ENCODE measurements at places on chromosomes 2 and 18.

- DNase-seq = no peak
Measured at GRCh38 chr2:34096562-34097171, 497.6 kb upstream of the FAM98A start.

GRCh38 chr2:173159791-173160463, 84.3 kb downstream of the MAP3K20 start:
- DNase-seq = no peak

- no peak for DNase-seq
Measured at GRCh38 chr2:120949027-120949956, 213.6 kb downstream of the GLI2 start.

- no peak for DNase-seq
Measured at GRCh38 chr2:79573895-79574674, 61.2 kb downstream of the CTNNA2 start.

DNA sequence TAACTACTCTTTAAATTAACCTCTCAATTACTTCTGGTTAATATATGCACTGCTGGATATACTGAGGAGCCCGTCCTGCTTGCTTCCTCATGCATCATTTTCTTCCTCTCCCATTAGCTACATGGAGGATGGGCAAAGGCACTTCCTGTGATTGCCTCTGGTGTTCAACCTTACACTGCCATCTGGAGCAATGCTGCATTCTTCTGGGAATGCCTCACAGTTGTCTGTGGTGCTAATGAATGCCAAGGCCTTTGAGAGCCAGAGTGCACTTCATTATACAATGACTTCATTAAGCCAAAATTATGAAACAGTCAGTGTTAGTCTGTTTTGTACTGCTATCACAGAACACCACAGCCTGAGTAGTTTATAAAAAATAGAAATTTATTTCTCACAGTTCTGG, 134.8 kb upstream of the DOCK10 start:
- no peak for DNase-seq

- DNase-seq = no peak
Measured at GRCh38 chr2:73111073-73112025, 1.4 kb downstream of the RAB11FIP5 start.

DNA sequence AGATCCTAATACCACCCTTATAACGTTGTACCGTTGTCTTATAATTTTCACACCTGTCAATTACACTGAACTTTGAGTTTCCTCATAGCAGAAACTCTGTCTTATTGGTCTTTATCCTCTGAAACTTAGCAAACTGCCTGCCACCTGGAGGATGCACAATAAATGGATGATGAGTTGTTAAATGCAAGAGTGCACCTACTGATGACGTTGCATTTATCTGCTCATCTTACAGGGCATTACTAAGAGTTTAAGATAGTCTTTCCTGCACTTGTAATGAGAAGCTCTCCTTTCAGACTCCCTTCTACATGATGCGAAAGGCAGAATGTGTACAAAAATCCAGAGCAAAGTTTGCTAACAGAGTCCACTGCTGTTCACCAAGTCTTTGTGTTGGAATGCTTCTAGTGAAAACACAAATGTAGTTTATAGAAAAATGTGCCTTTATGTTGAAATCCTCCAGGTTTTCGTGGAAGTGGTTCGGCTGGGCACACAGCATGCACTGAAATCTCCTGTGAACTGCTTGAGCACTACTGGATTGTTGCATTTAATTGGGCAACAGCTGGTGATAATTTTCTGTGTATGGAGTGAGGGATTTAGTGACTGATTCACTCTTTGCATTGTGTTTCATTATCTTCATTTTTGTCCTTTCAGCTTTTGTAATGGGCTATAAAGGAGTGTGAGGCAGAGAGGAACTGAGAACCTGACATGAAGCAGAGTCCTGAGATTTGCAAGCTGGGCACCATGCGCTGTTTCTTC, 665.8 kb upstream of the ID2 start:
- no peak for DNase-seq

DNA sequence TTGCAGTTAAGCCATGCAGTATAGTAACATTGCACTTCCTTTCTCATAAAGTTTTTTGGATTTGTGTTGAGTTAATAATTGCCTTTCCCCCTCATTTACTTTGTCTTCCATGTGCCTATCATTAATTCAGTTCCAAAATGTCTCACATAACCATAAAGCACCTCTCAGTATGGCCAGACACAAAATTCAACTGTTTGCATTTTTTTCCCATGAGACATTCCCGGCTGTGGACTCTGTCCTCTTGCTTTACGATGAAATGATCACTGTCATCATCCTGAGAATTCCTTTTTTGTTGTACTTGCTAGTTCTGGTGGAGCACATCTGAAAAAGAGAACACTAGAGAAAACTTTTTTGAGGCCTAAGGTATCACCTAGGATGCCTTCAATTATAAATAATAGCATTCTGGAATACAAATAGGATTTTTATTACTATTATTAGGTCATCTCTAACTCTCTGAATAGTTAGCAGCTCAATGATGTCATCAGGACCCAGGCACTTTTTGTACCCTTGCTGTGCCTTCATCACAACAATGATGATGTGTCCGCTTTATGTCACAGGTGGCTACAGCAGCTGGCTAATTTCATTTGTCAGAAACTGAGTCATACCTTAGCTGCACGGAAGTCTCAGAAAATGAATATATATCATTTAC, 8.5 kb upstream of the ATP8B1 start:
- no peak for DNase-seq

DNA sequence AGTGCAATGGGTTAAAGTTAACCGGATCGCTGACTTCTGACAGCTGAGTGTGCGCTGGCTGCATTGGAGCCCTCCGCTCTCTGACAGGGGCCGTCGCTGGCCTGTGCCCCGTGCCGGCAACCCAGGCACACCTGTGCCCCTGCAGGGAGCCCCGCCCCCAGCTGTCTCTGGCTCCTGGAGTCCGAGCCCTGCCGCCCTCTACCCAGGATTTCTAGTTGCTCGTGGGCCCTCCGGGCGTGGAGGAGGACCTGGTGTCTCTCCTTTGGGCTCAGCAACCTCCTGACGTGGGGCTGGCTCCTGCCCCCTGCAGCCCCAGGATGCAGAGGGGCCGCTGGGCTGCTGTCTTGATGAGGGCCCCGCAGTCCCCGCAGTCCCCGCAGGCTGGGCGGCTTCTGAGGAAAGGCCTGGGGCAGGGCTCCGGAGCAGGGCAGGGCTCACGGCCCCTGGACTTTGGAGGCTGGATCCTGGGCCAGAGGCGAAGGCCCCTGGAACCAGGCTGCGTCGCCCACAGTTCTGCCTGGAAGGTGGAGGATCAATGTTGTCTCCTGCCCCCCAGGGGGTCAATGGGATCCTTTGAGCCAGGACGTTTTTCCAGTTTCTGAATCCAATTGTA, 172.8 kb downstream of the RNF144A start:
- DNase-seq = no peak

All from NCI-H187 treated with DMSO at 0.1 percent for 48 hours (cell line).